ENCODE measurements at places on chromosomes 3 and 15.
A peak's percentile ranks its signal among the peaks of the same experiment; 100 is the strongest.

DNA sequence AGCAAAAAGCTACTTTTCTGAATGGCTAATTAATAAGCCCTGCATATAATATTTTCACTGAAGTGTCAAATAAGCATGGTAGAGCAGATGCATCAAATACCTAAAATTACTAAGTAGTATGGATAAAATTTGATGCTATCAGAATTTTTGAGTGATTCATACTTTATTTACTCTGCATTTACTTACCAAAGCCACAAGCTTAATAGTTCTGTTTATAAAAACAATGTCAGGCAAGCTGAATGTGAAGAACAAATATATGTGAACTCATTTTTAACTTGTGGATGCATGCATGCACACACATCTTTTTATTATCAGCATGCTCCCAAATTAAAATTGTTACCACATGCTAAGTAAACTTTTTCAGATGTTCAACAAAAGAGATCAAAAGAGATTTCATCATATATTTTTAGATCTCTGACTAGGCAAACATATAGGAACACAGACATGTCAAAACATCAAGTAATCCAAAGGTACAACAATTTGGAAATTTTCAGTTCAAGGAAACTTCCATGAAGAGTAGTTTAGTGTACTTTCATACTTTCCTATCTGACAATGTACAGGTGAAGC lies 969.4 kb downstream of the ROBO1 start:
- DNase-seq = no peak

DNA sequence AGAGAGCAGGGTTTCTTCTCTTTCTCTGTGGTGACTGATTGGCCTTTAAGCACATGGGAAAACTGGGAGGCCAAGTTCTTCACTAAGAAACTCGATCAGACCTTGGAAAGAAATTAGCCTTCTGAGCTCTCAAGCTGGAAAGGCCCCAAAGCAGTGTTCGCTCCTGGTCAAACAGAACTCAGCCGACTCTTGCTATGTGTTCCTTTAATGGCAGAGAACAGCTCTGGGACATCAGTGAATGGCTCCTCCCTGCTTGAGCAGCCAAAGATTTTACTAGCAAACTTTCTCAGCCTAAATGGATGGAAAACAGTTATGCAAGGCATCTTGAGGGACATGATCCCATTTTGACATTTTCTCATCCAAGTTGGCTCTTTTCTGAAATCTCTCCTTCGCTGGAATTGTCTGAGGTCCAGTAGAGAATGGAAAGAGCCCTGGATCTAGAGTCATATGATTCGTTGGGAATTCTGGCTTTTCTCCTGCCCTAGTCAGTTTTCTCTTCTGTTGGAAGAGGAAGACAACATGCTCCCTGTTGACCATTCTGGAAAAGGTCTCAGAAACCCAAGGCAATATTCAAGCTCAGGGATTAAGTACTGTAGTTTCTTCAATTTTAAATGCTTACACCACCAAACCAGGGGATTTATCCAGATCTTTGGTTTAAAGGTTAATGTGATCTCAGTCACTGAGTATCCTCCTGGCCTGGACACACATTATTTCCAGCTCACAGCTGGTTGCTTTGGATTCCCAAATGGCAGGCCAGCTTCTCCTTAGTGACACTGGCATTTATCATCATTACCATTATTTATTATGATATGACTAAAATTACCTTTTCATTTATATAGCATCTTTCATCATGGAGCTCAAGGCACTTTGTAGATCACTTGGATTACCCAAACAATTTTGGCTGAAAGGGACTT lies 319.6 kb downstream of the AGBL1 start:
- DNase-seq = peak; percentile 98

GRCh38 chr15:45441686-45442085 lies 63.3 kb upstream of the GATM start:
- DNase-seq = peak; percentile 32

DNA sequence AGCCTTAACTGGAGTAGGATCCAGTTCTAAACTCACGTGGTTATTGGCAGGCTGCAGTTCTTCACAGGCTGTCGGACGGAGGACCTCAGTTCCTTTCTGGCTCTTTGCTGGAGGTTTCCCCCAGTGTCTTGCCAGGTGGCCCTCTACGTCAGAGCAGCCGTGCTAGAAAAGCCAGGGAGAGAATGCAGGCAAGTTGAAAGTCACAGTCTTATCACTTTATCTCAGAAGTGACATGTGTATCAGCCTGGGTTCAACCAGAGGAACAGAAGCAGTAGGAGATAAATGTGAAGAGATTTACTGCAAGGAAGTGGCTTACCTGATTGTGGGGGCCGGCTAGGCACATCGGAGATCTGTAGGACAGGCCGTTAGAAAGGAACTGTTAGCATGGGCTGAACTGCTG lies 125.3 kb upstream of the BNIP2 start:
- peak; percentile 7 for DNase-seq

DNA sequence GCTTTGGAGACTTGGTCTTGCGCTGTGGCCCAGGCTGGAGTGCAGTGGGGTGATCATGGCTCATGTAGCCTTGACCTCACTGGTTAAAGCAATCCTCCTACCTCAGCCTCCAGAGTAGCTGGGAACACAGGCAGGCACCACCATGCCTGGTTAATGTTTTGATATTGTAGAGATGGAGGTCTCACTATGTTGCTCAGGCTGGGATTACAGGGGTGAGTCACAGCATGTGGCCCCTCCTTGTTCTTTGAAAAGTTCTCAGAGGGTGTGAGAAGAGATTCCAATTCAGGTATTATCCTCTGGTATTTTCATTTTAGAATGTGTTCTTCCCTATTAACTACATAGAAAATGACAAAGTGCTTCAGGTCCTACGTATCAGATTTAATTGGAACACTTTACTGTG lies 51.9 kb upstream of the RPL32 start:
- DNase-seq = no peak

DNA sequence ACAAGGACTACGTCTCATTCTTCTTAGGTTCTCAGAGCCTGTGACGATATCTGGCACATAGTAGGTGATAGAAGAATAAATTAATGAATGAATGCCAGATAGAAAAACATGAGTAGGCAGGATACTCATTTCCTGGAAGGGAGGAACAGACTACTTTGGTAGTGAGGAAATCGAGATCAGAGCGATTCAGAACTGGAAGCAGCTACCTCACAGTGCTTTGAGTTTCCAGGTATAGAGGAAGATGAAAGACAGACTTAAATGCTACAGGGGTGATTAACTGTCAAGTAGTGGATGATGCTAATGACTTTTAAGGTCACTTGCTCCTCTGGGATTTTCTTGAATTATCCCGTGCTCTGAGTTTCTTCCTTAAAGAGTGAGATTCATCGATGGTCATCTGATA lies 951.5 kb upstream of the CFAP20DC start:
- no peak for DNase-seq
